ENCODE measurements at places on chromosomes 4 and X.

DNA sequence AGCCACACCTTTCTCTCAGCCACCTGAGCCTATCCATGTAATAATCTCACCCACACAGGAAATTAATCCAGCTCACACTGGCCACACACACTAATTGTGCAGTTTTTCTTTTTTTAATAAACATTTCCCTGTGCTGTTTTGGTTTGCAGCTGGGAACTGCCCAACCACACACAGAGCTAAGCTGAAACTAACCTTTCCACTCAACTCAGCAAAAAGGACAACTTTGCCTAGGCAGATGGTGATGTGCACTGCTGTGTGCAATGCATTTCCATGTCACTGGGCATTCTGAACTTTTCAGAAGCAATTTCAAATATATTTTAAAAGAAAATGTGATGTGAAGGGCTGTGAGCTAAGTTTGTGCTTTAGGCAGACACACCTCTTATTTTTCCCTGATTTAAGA, 70.0 kb upstream of the TLL1 start:
- DNase-seq = no peak

DNA sequence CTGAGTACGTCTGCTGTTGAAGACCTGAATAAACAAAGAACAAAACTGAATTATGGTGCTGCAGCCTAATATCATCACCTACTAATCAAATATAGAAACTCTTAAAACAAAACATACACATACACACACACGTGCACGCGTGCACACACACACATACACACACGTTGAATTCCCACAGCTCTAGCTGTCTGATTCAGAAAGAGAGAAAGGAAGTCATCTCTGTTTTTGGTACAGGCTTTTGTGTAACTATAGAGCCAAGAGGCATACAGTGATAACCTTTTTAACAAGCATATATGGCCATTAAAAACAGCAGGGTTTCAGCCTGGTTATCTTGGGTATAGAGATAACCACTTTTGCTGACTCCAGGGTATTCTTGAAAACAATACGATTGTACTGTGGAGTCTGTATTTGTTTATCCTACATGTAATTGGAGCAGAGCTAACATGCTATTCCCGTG, 823.2 kb downstream of the CCSER1 start:
- DNase-seq = no peak

- DNase-seq = peak; percentile 93
Observed at GRCh38 chr4:65670331-65671031, at the start of gene EPHA5. Gene EPHA5, minus strand, starts transcription at chr4:65670489. Its CDS starts 747 bp downstream, at chr4:65669742.

GRCh38 chr4:77014256-77014655, 61.5 kb downstream of the CCNI start:
- DNase-seq = no peak

Measured in NCI-H446 treated with DMSO at 0.1 percent for 48 hours (cell line).